ENCODE measurements at places on chromosomes 11 and 22. TPM values are rescaled to one million over a fixed set of nuclear protein-coding genes. Genes with fewer than 3 reads are reported as not detected.

DNA sequence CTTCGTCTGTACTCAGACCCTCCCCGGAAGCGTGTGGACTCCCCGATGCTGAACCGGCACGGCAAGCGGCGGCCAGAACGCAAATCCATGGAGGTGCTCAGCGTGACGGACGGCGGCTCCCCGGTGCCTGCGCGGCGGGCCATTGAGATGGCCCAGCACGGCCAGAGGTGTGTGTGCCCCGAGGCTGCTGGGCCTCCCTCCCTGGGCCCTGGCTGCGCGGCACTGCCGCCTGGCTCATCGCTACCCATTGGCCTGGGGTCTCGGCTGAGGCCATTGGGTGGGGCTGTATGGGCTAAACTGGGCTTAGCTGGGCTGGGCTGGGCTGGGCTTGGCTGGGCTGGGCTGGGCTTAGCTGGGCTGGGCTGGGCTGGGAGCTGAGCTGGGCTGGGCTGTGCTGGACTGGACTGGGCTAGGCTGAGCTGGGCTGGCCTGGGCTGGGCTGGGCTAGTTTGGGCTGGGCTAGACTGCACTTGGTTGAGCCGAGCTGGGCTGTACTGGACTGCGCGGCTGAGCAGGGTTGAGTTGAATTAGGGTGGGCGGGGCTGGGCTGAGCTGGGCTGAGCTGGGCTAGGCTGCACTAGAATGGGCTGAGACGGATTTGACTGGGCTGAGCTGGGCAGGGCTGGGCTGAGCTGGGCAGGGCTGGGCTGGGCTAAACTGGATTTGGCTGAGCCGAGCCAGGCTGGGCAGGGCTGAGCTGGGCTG is 40.7 kb downstream of the MOB2 start:
- DNase-seq, result no peak

DNA sequence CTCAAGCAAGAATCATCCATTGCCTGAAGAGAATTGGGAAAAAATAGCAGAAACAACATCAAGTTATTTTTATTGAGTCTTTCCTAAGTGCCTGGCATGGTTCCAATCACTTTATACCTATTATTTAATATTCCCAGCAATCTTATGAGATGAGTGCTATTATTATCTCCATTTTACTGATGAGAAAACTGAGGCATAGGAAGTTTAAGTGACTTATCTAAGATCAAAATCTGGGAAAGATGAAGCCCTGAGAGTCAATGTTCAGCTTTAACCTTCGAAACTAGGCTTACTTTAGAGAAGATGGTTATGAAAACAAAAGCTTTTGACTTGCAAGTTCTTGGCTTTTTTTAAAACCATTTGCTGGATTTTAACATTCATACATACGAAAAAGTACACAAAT is 141.6 kb downstream of the APIP start:
- DNase-seq, result no peak

GRCh38 chr11:66479394-66480116 is 679 bp upstream of the DPP3 start:
- DNase-seq, result peak; percentile 79

- peak; percentile 35 for DNase-seq
Measured at GRCh38 chr11:2156416-2157182, 4.4 kb downstream of the INS start.

- peak; percentile 88 for DNase-seq
Measured at GRCh38 chr11:71339396-71339881, 87.1 kb upstream of the SHANK2 start.

- no peak for DNase-seq
Measured at GRCh38 chr11:339963-340362, 19.3 kb upstream of the IFITM3 start.

DNA sequence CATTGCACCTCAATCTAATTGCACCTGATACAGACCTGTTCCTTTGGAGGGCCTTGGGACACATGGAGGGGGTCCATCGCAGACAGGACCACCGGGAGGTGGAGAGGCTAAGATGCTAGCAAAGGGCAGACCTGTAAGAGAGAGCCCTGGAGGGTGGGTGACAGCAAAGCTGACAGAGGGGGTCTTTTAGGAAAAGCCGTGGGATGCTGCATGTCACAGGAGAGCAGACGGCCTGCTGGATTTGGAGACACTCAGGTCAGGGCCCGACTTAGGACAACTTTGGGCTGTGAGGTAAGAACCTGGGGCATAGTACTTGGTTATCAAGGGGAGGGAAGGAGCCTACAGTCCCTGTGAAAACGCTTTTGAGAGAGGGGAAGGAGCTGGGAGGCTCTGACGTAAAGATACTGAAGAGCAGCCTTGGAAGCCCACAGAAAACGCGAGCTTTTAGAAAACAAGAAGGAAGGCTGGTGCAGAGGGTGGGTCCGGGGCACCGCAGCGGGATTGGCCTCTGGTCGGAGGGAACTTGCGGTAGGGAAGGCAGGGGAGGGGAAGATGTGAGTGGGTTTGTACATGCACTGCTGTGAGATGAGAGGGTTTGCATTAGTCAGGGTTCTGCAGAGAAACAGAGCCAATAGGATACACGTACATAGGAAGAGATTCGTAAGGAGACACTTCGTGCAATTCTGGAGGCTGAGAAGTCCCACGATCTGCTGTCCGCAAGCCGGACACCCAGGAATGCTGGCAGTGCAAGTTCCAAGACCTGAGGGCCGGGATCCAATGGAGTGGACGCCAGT is 868.5 kb downstream of the TBC1D22A start:
- DNase-seq, result no peak

DNA sequence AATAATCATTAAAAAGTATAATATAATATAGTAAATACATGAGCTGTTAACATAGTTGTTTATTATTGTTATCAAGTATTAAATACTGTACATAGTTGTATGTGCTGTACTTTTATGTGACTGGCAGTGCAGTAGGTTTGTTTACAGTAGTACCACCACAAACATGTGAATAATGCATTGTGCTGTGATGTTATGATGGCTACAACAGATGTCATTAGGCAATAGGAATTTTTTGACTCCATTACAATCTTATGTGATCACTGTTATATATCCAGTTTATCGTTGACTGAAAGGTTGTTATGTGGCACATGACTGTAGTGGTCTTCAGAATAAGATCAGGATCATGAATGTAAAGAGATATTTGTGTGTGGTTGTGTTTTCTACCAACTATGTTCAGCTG is 577.8 kb downstream of the JRKL start:
- no peak for DNase-seq

DNA sequence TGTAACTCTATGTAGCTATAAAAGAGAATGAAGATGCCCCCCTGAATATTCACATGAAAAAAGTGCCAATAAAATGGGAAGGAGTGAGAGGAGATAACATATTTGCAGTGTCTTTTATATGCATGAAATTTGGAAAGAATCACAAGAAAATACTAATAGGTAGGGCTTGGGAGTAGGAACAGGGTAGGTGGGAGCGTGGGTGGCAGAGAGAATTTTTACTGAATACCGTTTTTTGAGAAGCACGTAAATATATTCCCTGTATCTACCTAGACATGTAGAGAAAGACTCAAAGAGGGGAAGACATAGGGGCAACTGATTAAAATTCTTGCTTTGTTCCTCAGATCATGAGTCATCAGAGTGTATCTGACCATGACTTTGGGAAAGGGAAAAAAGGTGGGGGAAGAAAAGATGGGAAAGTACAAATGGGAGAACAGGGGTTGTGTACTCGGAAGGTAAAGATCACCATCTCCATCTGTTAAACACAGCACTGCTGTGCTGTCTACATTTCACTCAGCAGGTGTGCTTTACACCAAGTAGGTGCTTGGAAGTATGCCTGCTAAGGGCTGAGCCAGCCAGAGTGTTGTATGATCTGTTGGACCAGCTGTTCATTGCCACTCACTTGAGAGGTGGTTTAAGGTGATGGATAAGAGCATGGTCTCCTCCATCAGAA is 16.0 kb downstream of the PRR5L start:
- peak; percentile 65 for DNase-seq

GRCh38 chr11:110349138-110349996 is 53.0 kb upstream of the RDX start:
- DNase-seq, result no peak

DNA sequence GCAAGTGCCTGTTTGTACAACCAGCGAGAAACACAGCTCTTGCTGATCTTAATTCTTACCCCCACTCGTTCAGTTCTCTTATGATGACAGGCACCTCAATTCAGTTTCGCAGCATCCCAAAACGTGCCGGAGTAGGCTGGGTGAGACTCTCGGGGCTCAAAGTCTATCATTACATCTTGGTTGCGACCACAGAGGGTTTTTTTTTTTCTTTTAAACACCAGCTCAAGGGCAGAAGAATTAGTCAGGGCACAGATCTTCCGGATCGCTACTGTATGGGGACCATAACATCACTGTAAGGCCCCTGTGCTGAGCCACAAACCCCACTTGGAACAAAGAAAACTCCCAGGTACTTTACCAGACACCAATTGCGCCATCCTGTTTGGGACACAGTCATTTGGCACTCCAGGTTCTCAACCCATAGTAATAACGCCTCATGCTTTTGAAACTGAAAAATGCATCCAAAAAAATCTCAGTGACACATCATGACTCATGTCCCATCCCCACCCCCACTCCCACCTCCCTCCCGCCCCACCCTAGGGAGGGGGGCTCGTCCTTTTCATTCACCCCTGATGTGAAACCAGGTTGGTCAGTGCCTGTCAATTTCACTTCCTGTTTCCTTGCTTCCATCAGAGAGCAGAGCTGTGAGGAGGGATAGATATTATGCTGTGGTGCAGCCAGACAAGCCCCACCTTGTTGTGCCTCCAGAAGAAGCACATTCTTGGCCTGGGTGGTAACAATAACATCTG is 41.0 kb upstream of the CD5 start:
- DNase-seq, result peak; percentile 87

GRCh38 chr11:93623179-93623578 is 38.3 kb upstream of the CEP295 start:
- no peak for DNase-seq

DNA sequence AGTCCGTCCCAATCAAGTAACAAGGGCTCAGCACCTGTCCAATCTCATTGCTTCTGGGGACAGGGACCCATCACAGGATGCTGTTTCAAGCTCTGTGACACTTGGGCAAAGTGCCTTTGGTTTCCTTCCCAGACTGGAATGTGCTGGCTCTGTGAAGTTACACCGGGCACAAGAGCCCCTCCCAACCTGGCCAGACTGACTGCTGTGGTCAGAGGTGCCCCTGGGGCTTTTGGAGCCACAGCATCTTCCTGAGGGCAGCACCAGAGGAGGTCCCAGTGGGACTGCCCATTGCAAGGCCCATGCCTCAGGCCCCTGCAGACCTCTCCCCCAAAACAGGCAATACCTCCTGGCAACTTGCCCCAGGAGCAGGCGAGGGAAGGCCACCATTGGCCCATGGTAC is 155.2 kb upstream of the GRK3 start:
- no peak for DNase-seq

- peak; percentile 84 for DNase-seq
Measured at GRCh38 chr11:79794484-79795393, 353.9 kb upstream of the TENM4 start.

- DNase-seq, result no peak
Measured at GRCh38 chr11:117639601-117640000, 157.4 kb downstream of the DSCAML1 start.

DNA sequence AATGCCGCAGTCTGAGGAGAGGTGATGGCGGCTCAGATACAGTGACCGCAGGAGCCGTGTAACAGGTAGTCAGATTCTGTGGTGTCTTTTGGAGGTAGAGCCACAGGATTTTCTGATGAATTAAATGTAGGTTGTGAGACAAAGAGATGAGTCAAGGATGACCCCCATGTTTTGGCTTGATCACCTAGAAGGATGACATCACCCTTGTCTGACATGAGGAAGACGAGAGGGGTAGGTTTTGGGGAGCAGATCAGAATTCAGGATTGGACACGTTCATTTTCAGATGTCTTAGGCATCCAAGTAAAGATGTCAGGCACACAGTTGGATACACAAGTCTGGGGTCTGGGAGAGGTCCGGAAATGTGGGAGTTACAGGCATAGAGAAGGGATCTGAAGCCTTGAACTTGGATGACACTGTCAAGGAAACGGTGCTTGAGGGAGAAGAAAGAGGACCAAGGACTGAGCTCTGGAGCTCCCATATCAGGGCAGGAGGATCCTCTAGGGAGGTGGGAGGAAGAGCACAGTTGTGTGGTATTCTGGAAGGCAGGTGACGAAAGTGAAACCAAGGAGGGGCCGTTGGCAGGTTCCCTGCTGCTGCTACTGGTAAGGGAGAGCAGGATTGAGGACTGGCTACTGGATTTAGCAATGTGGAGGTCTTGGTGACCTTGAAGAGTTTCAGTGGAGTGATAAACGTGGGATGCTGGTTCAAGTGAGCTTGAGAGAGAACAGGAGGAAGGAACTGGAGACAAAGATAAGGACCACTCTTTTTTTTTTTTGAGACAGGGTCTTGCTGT is 12.6 kb upstream of the GDPD5 start:
- DNase-seq, result peak; percentile 15

DNA sequence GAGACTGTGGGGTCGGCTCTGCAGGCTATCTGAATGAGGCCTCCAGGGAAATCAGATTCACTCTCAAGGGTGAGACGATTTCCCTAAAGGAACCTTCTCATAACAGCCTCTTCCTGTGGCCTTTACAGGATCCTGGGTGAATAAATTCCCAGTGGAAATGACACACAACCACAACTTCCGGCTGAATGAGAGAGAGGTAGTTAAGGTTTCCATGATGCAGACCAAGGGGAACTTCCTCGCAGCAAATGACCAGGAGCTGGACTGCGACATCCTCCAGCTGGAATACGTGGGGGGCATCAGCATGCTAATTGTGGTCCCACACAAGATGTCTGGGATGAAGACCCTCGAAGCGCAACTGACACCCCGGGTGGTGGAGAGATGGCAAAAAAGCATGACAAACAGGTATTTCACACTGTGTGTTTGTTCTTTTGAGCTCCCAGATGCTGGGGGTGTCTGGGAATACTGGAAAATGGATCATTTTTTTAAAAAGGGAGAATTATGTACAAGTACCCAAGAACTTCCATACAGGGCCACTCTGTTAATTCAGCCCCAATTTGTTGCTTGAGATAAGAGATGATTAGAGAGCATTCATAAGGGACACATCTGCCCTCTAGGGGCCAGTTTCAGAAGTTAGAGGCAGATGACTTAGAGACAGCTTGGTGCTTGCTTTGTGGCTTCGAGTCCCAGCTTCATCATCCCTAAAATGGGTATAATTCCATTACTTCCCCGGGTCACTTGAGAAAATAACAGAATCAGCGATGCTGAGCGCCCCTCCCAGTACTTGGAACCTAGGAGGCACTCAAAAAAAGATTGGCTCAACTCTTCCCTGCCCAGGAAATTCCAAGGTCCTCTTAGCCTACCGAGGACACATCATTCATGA is 10.2 kb downstream of the SERPIND1 start:
- DNase-seq, result peak; percentile 69

GRCh38 chr11:7495882-7496551 is 10.7 kb downstream of the OLFML1 start:
- DNase-seq, result no peak

- no peak for DNase-seq
Measured at GRCh38 chr11:66111158-66111557, 41.1 kb downstream of the PACS1 start.

- DNase-seq, result no peak
Measured at GRCh38 chr11:113673550-113674396, 32.3 kb downstream of the TMPRSS5 start.

Gene E2F8
- 0.26 TPM for total RNA-seq

Gene ARL2
- 76.1 TPM for total RNA-seq

Gene MS4A3
- not detected for total RNA-seq

Gene CCDC15
- total RNA-seq, result 1.8 TPM

Gene DEUP1
- total RNA-seq, result under 0.01 TPM

Gene OR51E2
- not detected for total RNA-seq

Gene OR52N4
- total RNA-seq, result not detected

Gene ENTHD1
- not detected for total RNA-seq

Gene CHRDL2
- total RNA-seq, result not detected

Gene OR52H1
- not detected for total RNA-seq
